Activated T-helper 9 cell treated with anti-CD3 and anti-CD28 coated beads, Interleukin-2, amount 50 U/mL, for 16 hours (primary cell): ENCODE measurements at places on chromosomes 11 and 22.

DNA sequence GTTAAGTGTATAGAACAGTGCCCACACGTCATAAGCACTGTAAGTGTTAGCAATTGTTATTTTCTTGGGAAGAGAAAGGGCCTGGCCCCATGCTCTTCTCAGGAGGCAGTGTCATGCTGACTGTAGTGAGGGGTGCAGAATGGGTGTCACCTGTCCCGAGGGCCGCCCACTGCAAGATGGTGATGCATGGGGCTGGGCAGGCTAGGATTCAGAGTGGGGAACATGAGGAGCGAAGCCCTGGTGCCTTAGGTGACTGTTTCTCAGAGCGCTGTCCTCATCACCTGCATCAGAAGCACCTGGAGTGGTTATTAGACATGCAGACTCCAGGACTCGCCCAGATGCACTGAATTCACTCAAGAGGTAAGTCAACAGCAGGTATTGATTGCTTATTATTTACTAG lies 101.0 kb upstream of the PARVA start:
- DNase-seq, result no peak

DNA sequence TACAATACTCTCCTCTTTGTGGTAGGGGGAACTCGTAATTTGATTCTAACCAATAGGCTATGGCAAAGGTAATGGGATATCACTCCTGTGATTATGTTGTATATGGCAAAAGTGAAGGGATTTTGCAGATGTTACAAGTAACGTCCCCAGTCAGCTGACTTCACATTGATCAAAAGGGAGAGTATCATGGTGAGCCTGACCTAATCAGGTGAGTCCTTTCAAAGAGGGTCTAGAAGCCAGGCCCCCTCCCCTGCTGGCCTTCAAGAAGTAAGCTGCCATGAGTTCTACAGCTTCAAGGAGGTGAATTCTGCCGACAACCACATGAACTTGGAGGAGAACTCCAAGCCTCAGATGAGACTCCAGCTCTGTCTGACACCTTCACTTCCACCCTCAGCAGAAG lies 20.0 kb downstream of the TBRG1 start:
- no peak for DNase-seq

- no peak for DNase-seq
Observed at GRCh38 chr11:47296045-47296444, 26.1 kb downstream of the MADD start.

GRCh38 chr22:45319324-45319685 lies 9.6 kb downstream of the FAM118A start:
- DNase-seq, result no peak

DNA sequence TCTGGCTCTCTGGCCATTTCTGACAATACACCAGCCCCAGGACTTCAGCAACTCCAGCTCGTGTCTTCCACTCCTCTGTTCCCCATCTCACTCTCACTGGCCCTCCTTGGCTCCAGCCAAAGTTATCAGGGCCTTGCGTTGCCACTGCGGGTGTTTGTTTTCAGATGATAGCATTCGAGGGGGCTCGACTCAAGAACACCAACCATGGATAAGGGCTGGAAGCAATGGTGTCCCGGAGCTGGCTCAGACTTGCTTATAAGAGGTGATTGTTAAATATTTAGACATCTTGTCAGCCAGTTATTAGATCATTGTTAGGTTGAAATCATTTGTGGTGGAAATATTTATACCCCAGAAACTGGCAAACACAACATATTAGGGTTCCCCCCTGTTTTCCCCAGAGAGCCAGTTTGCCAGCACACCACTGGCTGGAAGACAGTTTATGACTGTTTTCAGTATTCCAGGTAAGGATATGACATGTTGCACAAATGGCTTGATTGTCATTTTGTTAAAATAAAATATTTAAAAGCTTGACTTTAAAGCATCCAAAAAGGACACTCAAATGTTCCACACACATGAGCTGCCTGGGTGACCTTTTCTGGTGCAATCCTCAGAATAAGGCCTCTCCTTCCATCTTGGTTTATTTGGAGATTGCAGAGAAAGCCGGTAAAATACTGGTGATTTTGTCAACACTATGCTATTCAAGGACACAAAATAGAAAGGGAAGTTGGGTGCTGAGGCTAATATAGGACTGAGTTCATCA lies 98.3 kb downstream of the FBXO7 start:
- DNase-seq, result no peak

DNA sequence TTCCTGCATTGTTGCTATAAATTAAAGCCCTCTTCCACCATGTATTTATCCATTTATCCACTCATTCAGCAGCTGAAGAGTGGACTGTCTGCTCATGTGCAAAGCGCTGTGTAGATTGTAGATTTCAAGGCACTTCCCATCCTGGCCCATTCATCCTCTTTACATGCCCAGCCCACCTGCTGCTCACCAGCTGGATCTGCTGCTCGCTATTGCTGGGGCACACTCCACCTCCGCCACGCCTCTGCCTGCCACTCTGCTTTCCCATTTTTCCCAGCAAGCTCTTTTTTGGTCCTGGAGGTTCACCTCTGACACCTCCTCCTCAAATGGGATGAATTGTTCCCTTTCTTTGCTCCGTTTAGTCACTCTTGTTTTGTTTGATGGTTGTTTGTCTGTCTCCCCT lies 48.3 kb downstream of the CEP164 start:
- DNase-seq, result no peak

DNA sequence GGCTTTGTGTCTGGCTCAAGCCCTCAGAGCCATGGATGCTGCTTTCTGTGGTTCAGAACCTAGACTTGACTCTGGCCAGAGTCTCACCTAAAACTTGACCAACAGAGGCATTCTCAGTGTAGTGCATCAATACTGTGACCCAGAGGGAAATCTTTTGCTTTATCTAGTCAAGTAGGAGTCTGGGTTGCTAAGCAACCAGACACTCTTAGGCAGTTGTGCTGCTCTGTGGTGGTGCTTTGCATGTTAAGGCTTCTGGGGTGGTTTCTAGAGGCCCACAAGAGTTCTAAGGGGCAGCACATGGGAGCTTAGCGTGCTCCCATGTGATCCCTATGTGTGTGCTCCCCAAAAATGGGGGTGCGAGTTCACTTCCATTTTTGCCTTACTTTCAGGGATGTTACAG lies 224.6 kb upstream of the PLET1 start:
- DNase-seq, result no peak

DNA sequence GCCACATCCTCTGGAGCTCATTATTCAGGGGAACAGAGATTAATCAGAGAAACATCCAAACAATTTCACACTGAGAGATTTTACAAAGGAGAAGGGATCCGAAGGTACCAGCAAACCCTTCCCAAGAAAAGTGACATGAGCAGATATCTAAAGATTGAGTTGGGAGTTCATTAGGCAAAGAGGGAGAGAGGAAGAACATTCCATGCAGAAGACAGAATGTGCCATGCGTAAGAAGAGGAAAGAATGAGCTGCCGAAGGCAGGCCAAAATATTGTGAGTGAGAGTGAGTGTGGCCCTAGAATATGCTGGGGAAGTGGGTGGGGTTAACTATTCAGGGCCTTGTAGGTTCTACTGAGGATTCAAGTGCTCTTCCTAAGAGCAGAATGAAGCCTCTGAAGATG lies 50.0 kb upstream of the LYVE1 start:
- DNase-seq, result no peak

DNA sequence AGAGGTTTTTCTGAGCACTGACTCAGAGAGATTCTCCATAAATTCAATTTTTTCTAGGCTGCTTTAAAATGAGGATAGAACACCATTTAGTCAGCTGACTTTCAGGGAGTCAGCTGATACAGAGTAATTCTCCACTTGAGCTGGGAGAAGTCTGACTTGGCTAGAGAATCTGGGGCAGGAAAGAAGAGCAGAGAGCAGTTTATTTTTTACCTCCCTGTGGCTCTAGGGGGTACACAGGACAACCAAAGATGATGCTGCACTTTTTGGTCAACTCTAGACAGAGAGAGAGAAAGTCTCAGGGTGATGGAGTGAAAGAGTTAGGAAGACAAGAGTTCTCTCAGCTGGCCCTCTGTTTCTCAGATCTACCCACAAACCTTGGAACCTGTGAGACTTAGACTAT lies 67.3 kb upstream of the EED start:
- no peak for DNase-seq

DNA sequence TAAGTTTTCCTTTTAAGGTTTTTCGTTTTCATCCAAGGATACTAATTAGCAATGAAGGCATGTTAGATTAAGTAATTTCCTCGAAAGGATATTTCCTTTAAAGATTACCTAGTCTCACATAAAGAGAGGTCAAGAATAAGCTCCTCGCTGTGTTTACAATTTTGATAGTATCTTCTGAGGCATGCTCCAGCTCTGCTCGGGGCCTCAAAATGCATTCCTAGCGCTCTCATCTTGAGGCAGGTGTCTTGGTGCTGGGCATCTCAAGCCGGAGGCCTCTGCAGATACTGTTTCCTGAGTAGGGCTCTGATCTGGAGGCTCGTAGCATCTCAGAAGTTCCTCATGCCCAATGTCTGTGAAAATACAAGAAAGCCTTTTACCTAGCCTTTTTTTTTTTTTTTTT lies 128.6 kb upstream of the SNX19 start:
- no peak for DNase-seq

GRCh38 chr11:26572770-26573402 lies 823 bp upstream of the MUC15 start:
- no peak for DNase-seq

DNA sequence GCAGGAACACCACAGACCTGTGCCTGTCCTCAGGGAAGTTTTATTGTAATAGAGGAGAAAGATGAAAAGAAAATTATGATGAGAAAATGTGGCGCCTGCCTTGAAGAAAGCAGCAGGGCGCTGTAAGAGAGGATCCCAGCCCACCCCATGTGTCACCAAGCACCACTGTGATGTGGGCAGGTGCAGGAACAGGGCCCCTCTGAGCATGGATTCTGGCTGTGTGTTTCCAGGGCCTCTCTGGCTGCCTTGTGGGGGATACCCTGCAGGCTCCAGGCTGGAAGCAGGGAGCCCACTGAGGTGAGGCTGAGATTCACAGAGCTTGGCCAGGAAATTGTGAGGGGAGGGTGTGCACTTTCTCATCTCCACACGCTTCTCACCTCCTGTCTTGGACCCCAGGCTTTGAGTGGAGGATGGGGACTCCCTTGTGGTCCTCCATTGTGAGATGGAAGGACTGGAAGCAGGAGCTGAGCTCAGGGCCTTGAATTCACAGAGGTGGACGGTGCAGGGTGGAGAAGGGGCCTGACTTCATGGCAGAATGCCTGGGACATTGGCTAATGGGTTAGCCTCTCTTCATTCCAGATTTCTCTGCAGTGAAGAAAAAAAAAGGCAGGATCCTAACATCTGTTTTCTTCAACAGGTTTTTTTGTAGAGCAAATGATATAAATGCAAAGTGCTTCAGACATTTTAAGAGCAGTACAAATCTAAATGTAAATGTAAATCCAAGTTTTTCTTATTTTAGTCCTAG lies 246.6 kb upstream of the B3GAT1 start:
- DNase-seq, result no peak

DNA sequence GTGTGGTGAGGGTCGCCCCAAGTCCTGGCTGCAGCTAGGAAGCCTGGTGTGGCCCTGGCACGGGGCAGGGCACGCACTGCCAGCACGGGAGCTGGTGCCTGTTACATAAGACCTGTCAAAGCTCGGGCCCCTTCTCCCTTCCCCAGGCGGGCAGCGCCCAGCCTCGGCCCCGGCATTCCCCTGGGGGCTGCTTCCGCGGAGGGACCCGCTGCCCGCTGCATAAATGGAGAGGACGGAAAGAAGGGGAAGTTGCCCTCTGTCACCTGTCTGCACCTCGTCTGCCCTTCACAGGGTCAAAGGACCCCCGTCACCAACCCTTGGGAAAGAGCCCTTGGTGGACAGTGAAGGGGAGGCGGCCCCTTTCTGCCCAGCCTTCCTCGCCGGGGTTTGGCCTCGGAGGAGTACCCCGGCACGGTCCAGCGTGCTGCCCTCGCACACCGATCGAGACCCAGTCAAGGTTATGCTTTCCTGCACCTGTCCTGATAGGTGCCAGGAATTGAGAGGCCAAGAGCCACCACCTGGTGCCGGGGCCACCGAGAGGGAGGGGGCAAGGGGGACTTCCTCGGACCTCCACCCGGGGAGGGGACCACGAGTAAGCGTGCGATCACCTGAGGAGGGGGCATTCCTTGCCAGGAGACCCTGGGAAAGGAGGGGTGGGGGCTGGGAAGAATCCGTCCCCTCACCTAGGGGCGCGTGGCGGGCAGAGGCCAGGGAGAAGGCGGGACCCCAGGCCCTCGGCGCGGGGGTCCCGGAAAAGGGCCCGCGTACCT lies 16.8 kb upstream of the MFRP start:
- no peak for DNase-seq

- DNase-seq, result no peak
Observed at GRCh38 chr11:28963187-28963586, 855.0 kb downstream of the METTL15 start.

DNA sequence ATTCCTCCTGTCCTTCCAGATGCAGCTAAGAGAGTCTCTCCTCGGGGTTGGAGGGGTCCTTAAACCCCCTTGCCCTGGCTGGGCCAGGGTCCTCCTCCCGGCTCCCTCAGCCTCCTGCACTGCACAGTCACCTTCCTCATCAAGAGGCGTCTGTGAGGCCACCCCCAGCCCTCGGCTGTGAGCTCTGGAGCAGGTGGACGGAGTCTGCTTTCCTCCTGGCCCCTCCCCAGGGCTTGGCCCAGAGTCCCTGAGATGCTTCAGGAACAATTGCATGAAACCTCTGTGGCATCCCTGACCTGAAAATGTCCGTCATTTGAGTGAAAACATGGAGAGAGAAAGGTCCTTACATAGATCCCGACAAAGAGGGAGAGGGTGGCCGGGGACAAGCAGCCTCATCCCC lies 6.7 kb upstream of the FGF3 start:
- no peak for DNase-seq

GRCh38 chr11:27904358-27905055 lies 203.4 kb downstream of the KIF18A start:
- no peak for DNase-seq

- no peak for DNase-seq
Observed at GRCh38 chr11:47466701-47467250, 17.8 kb upstream of the RAPSN start.

GRCh38 chr11:58574881-58575280 lies 775 bp downstream of the LPXN start:
- DNase-seq, result no peak

GRCh38 chr11:117909611-117910382 lies 19.4 kb downstream of the TMPRSS13 start:
- DNase-seq, result no peak

DNA sequence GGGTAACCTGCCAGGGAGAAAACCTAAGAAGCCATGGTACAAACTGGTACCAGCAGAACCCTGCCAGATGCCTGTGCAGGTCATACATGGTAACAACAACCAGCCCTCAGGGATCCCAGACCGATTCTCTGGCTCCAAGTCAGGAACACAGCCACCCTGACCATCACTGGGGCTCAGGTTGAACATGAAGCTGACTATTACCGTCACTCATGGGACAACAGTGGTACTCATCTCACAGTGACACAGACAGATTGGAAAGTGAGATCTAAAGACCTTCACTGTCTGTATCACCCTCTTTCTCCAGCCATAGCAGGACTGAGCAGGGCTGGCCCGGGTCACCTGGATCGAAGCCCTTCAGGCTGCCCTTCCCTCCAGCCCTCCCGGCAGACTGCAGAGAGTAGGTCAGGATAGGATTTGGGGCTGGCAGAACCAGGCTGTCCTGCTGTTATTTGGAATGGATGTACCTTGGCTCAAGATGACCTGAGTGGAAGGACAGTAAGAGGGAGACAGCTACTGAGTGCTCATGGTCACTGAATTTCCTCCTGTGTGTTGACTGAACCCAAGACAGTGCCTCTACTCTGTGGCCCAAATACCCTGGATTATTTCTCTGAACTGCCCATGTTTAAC lies 94.7 kb downstream of the GGTLC2 start:
- no peak for DNase-seq
